ENCODE measurements at places on chromosomes 4 and X.

- DNase-seq = no peak
These were observed 3.3 kb upstream of the SPON2 start for GRCh38 chr4:1175635-1176229.

GRCh38 chrX:100658941-100659381, 15.0 kb downstream of the SRPX2 start:
- DNase-seq = no peak

DNA sequence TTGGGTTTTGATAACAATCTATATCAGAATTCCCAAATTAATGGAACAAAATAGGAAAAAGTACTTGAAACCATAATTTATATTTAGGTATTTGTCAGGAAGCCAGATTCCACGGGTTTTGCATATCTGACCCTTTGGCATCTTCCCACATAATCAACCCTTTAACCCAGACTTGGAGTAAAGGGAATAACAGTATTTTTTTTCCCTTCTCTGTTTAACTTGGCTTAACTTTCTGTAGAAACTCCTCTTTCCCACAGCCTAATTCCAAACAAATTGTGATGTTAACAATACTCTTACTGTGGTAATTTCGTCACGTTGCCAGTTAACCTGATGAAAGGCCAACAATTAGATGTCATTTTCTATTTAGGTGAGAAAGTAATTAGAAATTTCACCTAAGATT, 49.4 kb upstream of the GUCY1A1 start:
- DNase-seq = no peak

DNA sequence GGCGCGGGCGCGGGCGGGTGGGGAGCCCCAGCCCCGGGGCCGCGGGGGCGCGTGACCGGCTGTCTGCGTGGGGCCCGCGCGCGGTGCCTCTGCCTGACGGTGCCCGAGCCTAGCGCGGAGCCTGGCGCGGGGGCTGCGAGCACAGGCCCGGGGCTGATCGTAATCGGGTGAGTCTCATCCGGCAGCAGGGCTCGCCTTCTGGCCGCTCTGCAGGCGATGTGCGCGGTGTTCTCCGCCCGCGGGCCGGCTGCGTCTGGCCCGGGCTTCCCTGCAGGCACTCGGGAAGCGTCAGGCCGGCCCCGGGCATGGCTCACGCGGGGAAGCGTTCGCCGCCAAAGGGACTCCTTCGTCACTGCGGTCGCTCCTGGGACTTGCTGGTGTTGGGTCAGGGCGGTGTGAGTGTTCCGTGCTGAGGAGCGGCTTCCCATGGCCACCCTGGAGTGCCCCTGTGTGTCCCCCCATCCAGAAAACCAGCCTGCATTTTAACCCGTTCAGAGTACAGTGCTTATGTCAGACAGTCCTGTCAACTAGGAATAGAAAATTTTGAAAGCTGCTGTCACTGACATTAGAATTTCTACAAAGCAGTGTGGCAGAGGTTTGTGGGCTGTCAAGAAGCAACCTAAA, 40.6 kb downstream of the FAM149A start:
- peak; percentile 7 for DNase-seq

GRCh38 chrX:45751156-45751555, 550.5 kb upstream of the DIPK2B start:
- DNase-seq = no peak

DNA sequence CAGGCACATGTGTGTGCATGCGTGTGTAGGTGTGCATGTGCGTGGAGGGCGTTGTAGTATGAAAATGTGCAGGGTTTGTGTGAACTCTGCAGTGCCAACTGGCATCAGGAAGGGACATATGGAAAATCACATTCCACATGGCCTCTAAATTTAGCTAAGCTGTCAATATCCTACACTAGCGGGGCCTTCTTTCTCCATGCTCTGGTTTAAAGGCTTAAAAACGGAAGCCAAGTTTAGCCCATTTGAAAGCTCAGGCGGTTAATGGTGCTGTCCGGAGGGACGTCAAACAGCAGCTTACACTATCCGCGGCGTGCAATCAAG, 144.1 kb upstream of the NOCT start:
- DNase-seq = no peak

DNA sequence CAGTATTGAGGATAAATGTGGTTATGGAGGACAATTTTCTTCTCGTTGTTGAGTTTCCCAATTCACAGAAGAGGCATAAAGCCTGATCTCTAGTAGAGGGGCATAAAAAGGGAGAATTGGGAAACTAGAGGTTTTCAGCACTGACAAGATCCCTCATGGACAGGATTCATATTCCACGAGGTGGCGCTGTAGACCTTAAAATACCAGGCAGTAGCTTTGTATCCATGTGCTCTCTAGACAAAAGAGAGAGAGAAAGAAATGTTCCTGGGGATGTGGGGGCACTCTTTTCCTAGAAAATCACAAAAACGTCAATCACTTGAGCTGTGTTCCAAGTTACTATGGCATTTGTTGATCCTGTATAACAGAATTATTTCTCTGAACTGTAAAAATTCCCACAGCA, 128.3 kb downstream of the MAGEE1 start:
- no peak for DNase-seq

GRCh38 chrX:20459410-20460350, 193.0 kb upstream of the RPS6KA3 start:
- DNase-seq = no peak

DNA sequence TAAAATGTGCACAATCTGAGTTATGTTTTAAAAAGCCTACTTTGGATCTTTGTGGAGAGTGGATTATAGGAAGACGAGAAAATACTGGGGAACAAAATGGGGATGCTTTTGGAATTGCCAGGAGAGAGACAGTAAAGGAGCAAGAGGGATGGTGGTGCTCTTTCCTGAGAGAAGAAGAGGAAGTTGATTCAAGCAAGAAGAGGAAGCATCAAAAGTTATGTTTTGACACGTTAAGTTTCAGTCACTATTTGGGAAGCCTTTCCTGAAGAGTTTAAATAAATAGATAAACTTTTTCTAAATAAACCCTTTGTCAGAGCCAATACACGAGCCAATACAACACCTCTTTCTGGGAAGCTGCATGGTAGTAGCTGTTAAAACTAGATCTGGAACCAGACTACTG, 394.1 kb downstream of the GALNTL6 start:
- no peak for DNase-seq

- no peak for DNase-seq
These were observed 18.4 kb downstream of the MSMO1 start for GRCh38 chr4:165345666-165346417.

GRCh38 chr4:8848507-8849265, 23.0 kb downstream of the HMX1 start:
- DNase-seq = no peak

DNA sequence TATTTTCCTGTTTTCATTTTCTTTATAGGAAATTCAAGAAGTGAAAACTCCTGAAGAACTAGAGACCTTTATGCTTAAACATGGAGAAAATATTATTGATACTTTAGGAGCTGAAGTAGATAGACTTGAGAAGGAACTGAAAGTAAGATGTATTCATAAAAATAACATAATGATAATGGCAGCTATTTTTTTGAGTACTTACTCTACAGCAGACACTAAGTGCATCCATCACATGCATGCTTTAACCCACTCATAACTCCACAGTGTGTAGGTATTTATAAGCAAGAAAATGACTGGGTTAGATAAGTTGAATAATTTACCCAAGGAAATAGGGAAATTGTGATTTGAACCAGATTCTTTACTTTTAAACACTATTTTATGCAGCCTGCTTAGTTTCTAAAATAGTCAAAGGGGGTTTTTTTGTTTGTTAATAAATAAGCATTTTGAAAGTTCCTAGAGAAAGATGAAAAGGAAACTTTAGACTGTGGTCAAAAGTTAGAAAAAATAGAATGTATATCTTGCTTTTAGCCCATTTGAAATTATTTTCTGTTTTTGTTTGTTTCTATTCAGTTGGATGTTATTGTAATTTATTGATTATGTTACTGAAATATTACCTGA, 74.2 kb downstream of the BEND4 start:
- no peak for DNase-seq

- DNase-seq = no peak
These were observed 50.8 kb upstream of the GAB1 start for GRCh38 chr4:143285696-143286437.

DNA sequence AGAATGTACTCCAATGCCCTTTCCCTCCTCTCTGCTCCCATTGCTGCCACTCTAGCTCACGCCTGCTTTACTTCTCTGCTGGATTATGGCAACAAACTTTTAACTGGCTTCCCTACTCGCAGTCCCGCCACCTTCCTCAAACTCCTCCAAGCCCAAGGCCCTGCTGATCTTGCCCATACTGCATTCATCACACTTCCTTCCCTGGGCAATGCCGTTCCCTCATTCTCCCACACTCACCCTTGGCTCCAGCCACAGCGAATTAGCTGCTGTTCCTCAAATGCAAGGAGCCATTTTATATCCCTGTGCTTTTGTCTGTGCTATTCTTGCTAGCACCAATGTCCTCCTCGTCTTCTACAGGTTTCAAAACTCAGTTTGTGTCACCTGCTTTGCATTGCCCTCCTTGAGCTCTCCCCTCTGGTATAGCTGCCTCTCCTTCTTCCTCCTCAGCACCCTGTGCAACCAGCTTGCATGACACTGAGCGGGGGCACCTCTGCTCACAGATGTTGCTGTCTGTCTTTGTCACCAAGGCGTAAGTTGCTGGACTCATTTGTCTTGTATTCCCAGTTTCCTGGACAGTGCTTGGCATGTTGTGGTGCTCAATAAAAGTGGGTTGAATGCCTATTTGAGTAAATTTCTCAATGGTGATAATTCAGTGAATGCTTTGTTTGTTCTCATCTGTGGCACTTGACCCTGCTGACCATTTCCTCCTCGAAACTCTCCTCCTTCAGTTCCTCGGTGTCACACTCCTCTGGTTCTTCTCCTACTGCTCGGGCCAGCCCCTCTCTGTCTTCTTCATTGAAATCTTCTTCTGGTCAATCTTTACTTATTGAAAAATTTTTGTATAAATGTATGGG, 22.4 kb upstream of the MGST2 start:
- no peak for DNase-seq

GRCh38 chrX:13756381-13756780, 21.8 kb downstream of the OFD1 start:
- DNase-seq = no peak

DNA sequence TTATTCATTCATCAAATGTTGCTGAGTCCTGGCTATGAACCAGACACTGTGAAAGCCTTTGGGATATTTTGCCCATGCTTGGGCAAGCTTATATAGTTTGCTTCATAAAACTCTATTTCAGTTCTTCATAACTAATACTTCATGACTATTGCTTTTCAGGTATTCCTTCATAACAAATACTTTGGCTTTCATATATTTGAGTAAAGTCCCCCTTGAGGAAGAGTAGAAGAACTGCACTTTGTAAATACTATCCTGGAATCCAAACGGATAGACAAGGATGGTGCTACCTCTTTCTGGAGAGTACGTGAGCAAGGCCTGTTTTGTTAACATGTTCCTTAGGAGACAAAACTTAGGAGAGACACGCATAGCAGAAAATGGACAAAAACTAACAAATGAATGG, 1.7 kb upstream of the AFP start:
- peak; percentile 37 for DNase-seq

All from LoVo (cell line).